ENCODE measurements at places on chromosomes 7 and 10. TPM values are rescaled to one million over a fixed set of nuclear protein-coding genes. Genes with fewer than 3 reads are reported as not detected.

Gene USP6NL
- total RNA-seq, result 12.2 TPM

Gene CRYGN
- total RNA-seq, result not detected

Gene GHRHR
- total RNA-seq, result not detected

Gene PSD
- total RNA-seq, result 0.55 TPM

Gene PNLIPRP3
- not detected for total RNA-seq

Gene MYOZ1
- total RNA-seq, result not detected

Gene FAM180A
- total RNA-seq, result not detected

Gene OIT3
- not detected for total RNA-seq

Gene SYT15
- total RNA-seq, result 2.4 TPM

Gene FAM170B
- total RNA-seq, result not detected

Measured in A549 treated with GW870086 at 1 μM for 4 hours (cell line).